Kidney (tissue), 22 donors: ENCODE measurements at places on chromosomes 7 and 10. TPM values are rescaled to one million over a fixed set of nuclear protein-coding genes. Genes with fewer than 3 reads are reported as not detected.

DNA sequence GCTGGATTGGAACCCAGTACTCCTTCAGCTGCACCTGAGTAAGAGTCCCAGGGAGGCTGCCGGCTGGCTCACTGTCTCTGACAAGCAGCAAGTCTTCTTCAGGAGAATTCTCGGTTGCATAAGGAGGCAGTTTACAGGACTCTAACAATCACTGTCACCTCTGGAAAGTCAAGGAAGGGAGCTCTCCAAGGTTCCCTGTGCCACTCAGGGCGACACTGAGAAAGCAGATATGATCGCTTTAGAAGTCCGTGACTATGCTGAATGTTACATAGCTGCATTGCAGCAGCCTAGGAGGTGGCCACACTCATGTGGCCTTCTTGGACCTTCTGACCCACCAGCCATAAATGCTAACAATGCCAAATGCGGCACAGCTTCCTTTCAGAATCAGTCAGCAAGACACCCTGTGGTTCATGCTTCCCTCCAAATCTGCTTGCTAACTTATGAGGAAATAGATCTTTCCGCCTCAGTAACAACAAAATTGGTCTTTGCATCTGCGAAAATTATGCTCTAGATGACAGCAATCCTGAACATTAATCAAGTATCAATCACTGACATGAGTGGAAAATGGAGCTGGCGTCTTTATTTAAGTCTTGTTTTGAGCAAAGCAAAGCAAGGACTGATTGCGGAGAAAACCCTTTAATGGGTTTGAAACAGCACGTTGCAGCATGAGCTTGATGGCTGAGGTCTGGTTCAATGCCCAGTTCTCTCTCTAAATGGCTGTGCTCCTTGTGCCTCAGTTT, 132.9 kb downstream of the ATXN7L1 start:
- no peaks in the 10 kb centered on the region for H3K27me3 ChIP-seq
- no peak overlapping the region for H3K4me3 ChIP-seq

Gene XPNPEP1
- total RNA-seq = 62.4 TPM

GRCh38 chr10:15472431-15473395, 101.6 kb upstream of the FAM171A1 start:
- H3K4me3 ChIP-seq = no peak overlapping the region
- no peaks in the 10 kb centered on the region for H3K27me3 ChIP-seq
- no peaks in the 10 kb centered on the region for H3K36me3 ChIP-seq
- H3K4me1 ChIP-seq = peaks cover 2% of the 10 kb centered on the region
- H3K27ac ChIP-seq = no peak overlapping the region

GRCh38 chr10:71419750-71420149, 23.0 kb downstream of the CDH23 start:
- no peaks in the 10 kb centered on the region for H3K4me1 ChIP-seq
- H3K4me3 ChIP-seq = no peak overlapping the region
- no peaks in the 10 kb centered on the region for H3K27me3 ChIP-seq
- DNase-seq = no peak
- H3K36me3 ChIP-seq = no peaks in the 10 kb centered on the region

Gene AVL9
- 39.9 TPM for total RNA-seq

Gene A1CF
- 3.7 TPM for total RNA-seq

DNA sequence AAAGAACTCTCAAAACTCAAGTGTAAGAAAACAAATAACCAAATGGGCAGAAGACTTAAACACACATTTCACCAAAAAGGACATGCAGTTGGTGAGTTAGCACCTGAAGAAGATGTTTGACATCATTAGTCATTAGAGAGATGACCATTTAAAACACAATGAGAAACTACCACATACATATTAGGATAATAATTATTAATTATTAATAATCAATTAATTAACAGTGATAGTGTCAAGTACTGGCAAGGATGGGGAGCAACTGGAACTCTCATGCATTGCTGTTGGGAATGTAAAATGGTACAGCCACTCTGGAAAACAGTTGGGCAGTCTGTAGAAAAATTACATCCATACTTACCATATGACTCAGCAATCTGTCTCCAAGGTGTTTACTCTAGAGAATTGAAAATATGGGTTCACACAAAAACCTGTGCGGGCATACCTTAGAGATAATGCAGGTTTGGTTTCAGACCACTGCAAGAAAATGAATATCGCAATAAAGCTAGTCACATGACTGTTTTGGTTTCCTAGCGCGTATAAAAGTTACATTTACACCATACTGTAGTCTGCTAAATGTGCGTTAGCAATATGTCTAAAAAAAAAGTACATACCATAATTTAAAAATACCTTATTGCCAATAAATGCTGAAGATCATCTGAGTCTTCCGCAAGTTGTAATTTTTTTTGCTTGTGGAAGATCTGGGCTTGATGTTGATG, 30.3 kb downstream of the ARID5B start:
- H3K4me1 ChIP-seq = peaks cover 3% of the 10 kb centered on the region
- H3K27ac ChIP-seq = no peak overlapping the region
- H3K36me3 ChIP-seq = no peaks in the 10 kb centered on the region
- no peaks in the 10 kb centered on the region for H3K27me3 ChIP-seq
- no peak overlapping the region for H3K4me3 ChIP-seq

DNA sequence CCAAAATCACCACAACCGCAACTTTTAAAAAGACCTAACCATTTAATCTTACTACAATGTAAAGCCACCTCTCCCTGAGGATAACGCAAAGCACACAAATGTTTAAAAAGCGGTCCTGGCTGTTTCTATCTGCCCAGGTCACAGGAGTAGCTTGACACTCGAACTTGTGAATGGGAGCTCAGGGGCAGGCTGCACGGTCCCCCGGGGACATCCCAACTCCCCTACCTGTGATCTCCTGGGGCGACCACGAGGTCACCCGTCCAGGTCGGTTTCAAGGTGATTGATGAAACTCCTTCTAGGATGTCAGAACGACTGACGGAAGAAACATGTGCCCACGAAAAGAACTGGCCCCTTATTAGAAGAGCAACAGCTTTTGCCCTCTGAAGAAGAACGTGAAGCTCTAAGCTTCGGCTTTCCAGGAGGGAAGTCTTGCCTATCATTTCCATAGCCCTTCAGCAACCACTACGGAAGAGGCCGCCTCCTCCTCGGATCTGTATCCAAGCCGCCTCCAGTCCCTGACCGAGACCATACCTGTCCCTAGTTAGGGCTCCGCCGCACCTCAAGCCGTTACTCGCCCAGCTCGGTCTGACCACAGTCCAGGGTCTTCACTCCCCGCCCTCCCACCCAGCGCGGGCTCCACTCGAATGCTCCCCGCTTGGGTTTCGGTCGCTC, 459 bp downstream of the CYCS start:
- H3K27me3 ChIP-seq = no peaks in the 10 kb centered on the region
- DNase-seq = no peak
- peaks cover 5% of the 10 kb centered on the region for H3K4me1 ChIP-seq

Gene RASSF4
- total RNA-seq = 76.4 TPM

DNA sequence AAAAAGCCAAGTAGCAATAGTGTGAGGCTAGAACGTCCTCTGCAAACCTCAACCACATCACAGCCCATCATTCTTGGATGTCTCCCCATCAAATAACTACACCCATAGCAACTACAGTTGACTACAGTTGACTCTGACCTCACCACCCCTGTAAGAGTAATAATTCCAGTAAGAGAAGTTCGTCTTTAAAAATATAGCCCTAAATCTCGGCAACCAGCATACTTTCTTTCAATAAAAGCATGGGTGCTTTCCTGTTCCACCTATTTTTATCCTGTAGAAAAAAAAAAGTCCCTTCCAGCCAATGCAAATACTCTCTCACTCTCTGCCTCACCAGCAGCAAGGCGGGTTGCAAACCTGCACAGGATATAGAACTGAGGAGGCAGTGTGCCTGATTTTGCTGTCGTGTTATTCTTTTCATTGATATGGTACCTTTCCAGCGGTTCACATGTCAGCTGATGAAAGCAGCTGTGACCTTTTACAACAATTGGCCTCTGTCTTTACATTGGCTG, 187.5 kb upstream of the NFE2L3 start:
- no peak for DNase-seq
- peak overlapping the region; percentile 14 for H3K27ac ChIP-seq
- no peak overlapping the region for H3K4me3 ChIP-seq
- no peaks in the 10 kb centered on the region for H3K27me3 ChIP-seq

Gene FAM24B
- 3.8 TPM for total RNA-seq

Gene DYDC2
- 0.57 TPM for total RNA-seq

DNA sequence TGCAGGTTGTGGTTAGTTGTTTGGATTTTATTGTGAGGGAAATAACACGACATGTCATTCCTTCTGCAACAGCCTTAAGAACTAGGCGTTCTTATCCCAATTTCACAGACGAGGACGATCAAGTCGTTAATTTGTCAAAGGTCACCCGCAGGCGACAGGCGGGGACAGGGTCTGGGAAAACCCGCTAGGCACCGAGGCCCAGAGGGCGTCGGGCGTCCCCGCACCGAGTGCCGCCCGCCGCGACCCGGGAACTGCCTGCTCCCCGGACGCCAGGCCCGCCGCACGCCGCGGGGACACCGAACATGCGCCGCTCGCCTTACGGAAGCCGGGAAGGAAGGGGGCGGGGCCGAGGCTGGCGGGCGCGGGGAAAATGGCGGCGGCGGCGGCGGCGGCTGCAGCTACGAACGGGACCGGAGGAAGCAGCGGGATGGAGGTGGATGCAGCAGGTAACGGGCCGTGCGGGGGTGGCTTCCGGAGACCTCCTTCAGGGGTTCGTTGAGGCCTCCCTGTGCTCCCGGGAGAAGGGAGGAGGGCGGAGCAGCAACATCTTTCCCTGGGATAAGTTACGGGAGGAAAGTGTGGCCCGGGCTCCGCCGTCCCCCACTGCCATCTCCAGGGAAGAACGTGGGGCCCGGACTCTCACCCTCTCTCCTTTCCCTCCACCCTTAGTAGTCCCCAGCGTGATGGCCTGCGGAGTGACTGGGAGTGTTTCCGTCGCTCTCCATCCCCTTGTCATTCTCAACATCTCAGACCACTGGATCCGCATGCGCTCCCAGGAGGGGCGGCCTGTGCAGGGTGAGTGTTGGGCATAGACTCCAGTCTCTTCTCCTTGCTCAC, at the start of gene COPS6:
Gene COPS6 (plus strand): TSS at position 349 of the 837 bp plus-strand sequence. CDS start 22 bp downstream, at position 371.
- H3K4me1 ChIP-seq = no peaks in the 10 kb centered on the region
- H3K27ac ChIP-seq = peak within 1 kb of the TSS; percentile 92
- DNase-seq = peak; percentile 82

DNA sequence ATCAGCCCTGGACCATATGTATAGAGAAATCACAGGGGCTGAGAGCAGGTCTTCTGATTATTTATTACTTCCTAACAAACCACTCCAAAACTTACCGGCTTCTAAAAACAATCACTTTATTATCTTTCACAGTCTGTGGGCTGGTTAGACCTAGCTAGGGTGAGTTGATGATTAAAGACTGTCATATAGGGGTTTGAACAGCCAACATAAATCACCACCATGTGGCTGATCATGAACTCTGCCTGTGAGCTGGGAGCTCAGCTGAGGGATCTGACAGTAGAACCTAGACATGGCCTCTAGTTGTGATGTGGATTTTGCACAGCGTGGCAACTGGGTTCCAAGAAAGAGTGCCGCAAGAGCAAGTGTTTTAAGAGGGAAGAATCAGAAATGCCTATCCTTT, 305.4 kb downstream of the CSTF2T start:
- H3K27me3 ChIP-seq = no peaks in the 10 kb centered on the region
- H3K4me3 ChIP-seq = no peak overlapping the region
- no peaks in the 10 kb centered on the region for H3K4me1 ChIP-seq
- peak; percentile 64 for DNase-seq
- H3K36me3 ChIP-seq = no peaks in the 10 kb centered on the region

- DNase-seq = no peak
- no peaks in the 10 kb centered on the region for H3K36me3 ChIP-seq
- H3K4me3 ChIP-seq = no peak overlapping the region
Observed at GRCh38 chr10:97016728-97017473, 168.9 kb downstream of the SLIT1 start.

Gene DNMBP
- total RNA-seq = 23.7 TPM

Gene AKR1E2
- 5.8 TPM for total RNA-seq

GRCh38 chr7:93249491-93250148, 17.5 kb downstream of the VPS50 start:
- DNase-seq = peak; percentile 18
- no peak overlapping the region for H3K27ac ChIP-seq
- H3K36me3 ChIP-seq = no peaks in the 10 kb centered on the region
- H3K4me3 ChIP-seq = no peak overlapping the region
- no peaks in the 10 kb centered on the region for H3K4me1 ChIP-seq

Gene GCK
- 0.25 TPM for total RNA-seq

GRCh38 chr10:5499493-5500140, at the start of gene CALML5:
Gene CALML5 (minus strand): TSS chr10:5499570. CDS start chr10:5499438, 132 bp downstream.
- no peak within 1 kb of the TSS for H3K4me3 ChIP-seq
- DNase-seq = no peak
- H3K36me3 ChIP-seq = no peaks in the 10 kb centered on the region
- H3K4me1 ChIP-seq = no peaks in the 10 kb centered on the region
- no peaks in the 10 kb centered on the region for H3K27me3 ChIP-seq

GRCh38 chr10:23040002-23040401, 55.4 kb upstream of the MSRB2 start:
- no peaks in the 10 kb centered on the region for H3K4me1 ChIP-seq
- H3K27ac ChIP-seq = no peak overlapping the region
- H3K27me3 ChIP-seq = no peaks in the 10 kb centered on the region

Gene WBP1L
- total RNA-seq = 55.7 TPM

GRCh38 chr7:1511444-1512422, 7.5 kb upstream of the INTS1 start:
- H3K27me3 ChIP-seq = no peaks in the 10 kb centered on the region
- H3K36me3 ChIP-seq = no peaks in the 10 kb centered on the region
- H3K27ac ChIP-seq = no peak overlapping the region
- no peak for DNase-seq
- H3K4me3 ChIP-seq = no peak overlapping the region

- H3K27me3 ChIP-seq = no peaks in the 10 kb centered on the region
- no peaks in the 10 kb centered on the region for H3K4me1 ChIP-seq
- no peak for DNase-seq
- no peaks in the 10 kb centered on the region for H3K36me3 ChIP-seq
Observed at GRCh38 chr10:56782503-56782902, 421.4 kb upstream of the ZWINT start.

- H3K4me1 ChIP-seq = peaks cover 5% of the 10 kb centered on the region
- no peak overlapping the region for H3K27ac ChIP-seq
- peak; percentile 48 for DNase-seq
- H3K27me3 ChIP-seq = no peaks in the 10 kb centered on the region
Observed at GRCh38 chr10:14782691-14783363, 8.1 kb upstream of the FAM107B start.

DNA sequence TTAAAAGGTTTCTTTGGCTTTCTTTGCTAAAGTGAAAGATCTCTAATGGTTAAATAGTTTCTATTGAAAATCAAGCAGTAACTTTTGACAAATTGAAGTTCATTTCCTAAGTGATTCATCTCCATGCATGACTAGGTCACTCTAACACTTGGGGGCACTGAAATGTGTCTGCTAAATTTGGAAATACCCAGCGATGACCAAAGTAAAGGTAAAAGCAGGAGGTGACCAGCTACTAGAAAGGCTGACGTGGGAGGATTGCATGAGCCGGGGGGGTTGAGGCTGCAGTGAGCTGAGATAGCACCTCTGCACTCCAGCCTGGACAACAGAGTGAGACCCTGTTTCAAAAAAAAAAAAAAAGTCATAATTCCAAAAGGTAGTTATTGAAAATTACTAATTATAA, 111.8 kb upstream of the GPR141 start:
- H3K27me3 ChIP-seq = no peaks in the 10 kb centered on the region
- DNase-seq = no peak
- H3K4me1 ChIP-seq = no peaks in the 10 kb centered on the region
- no peak overlapping the region for H3K27ac ChIP-seq
- no peaks in the 10 kb centered on the region for H3K36me3 ChIP-seq
